Fibroblast of upper back skin (primary cell): ENCODE measurements at places on chromosomes 13 and 19.

- DNase-seq = no peak
These were observed 7.5 kb upstream of the NFIX start for GRCh38 chr19:12987781-12988180.

- no peak for DNase-seq
These were observed 67.6 kb downstream of the COL4A2 start for GRCh38 chr13:110374431-110375370.

- DNase-seq = peak; percentile 15
These were observed 1.5 kb downstream of the ILF3 start for GRCh38 chr19:10655457-10656312.

GRCh38 chr13:110774490-110774889 is 61.0 kb downstream of the ING1 start:
- no peak for DNase-seq

DNA sequence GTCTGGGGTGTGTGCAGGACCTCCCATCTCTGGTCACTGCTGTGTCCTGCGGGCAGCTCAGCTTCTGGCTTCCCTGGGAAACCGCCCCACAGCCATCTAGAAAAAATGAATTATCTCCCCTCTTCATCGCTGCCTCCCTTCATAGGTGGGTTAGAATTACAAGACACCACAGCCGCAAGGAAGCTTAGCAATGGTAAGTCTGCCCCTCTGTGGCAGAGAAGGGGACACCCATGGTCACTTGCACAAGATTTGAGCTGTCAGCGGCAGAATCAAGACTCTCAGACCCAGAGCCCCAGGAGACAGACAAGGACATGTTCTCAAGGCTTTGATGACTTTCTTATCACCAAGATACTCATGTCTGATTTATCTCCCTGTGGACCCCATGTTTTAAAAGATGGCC is 110.8 kb upstream of the PABPC3 start:
- DNase-seq = no peak

- DNase-seq = peak; percentile 85
These were observed 30.0 kb upstream of the KBTBD7 start for GRCh38 chr13:41224113-41225110.

DNA sequence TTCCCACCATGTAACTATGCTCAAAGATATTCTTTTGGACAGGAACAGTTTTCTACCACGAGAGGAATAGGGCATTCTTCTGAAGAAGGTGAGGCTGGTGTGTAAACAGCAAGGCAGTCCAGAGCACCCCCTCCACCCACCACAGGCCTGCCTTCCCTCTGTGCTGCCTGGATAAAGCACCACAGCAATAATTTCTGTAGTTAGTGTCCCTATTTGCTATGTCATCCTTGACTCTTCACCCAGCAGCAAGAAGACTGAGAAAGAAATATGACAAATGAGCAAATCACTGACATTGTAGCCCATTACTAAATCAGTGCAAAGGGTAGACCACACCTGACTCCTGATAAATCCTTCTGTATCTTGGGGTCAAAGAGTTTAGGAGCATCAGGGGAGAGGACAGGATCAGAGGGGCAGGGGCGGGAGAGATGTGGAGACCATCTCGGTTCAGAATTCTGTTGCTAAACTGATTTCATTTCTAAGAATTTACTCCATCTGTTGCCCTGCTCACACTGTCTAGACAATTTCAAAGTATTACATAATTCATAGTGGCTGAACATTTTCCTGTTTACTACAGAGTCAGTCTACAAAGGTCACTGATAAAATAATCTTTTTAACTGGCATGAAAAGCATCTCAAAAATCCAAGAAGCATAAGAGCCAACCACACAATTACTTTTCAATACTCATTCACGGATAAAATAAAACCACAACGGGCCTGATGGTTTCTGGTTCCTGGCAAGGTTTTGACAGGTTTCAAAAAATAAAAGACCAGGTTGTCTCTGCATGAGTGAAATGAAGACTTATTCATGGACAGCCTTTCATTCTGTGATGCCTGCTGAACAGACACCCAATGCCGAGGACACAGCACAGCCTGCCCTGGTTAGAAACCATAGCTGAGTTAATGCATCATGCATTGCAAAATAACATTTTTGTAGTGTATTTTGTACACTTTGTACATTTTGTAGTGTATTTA is 88.4 kb upstream of the IRS2 start:
- DNase-seq = peak; percentile 90

GRCh38 chr13:74173822-74174221 is 39.6 kb upstream of the KLF12 start:
- no peak for DNase-seq

- DNase-seq = peak; percentile 21
These were observed 9.8 kb upstream of the SERP2 start for GRCh38 chr13:44363631-44364344.

DNA sequence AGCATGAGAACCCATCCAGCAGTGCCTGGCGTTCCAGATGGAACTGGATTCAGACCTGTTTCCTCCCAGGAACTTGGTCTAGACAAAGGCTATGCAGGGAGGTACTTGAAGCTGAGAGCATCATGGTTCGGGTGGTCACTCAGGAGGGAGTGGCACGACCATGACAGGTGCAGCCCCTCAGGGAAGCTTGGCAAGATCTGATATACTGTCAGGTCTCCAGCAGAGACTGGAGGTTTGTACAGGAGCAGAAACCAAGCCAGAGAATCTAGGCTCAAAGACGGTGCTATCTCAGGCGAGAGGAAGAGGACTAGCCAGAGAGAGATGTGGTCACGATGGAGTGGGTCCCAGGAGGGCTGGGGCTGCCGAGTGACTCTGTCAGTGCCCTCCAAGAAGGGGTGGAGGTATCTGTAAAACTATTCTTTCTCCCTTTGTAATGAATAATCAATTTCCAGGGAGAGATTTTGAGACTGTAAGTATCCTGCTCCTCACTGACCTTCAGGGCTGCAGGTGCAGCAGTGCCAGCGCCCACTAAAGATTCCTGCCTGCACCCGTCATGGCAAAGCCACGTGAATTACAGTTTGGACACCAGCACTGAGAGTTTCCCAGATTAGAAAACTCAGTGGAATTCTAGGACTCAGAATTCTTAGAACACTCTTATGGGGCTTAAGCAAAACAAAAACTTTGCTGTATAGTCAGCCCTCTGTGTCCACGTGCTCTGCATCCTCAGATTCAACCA is 10.2 kb upstream of the DCUN1D2 start:
- no peak for DNase-seq

GRCh38 chr19:51123381-51123800 is 1.3 kb upstream of the SIGLEC9 start:
- DNase-seq = no peak

- no peak for DNase-seq
These were observed 79.6 kb downstream of the FGF14 start for GRCh38 chr13:102322211-102322610.

GRCh38 chr19:41844601-41845000 is at the start of gene LYPD4:
Gene LYPD4, minus strand, starts transcription at chr19:41844683. Its CDS starts 5,398 bp downstream, at chr19:41839285.
- no peak for DNase-seq

DNA sequence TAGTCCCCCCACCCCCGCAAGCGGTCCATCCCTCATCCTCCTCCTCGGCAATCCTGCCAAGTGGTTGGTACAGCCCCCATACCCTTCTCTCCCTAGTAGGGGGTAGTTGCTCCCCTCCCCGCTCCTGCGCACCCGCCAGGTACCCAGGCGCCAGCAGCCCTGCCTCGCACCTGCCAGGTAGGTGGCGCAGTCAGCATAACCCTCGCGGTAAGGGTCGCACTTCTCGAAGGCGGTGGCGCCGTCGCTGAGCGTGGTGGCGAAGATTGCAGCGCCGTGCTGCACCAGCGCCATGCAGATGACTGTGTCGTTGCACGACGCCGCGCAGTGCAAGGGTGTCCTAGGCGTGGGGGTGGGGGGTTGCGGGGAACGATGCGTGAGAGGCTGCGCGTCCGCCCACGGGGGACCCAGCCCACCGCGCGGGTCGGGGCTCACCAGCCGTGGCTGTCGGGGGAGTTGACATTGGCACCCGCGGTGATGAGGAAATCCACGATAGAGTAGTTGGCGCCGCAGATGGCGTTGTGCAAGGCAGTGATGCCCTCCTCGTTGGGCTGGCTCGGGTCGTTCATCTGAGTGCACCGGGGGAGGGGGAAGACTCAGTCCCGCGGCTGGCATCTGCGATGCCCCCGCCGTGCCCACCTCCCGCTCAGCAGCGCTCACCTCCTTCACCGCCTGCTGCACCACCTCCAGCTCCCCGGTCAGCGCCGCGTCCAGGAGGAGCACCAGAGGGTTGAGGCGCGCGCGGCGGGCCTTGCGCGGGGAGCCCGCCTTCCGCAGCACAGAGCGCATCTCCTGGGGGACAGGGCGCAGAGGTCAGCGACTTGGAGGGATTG is 15.2 kb upstream of the ERCC2 start:
- DNase-seq = no peak

DNA sequence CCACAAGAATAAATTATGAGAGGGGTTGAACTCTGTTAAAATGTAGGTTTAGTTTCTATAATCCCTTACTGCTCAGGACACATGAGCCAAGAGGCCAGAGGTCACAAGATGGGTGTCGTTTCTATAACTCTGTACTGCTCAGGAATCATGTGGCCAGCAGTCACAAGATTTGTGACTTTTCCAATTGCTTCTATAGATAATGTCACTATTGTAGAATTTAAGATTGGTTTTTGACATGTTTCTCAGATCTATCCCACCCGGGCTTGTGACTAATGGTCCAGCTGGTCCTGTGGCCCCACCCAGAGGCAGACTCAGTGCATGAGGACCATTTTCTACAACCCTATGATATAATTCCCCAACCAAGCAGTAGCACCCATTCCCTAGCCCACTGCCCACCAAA is 662.0 kb upstream of the KLF12 start:
- DNase-seq = no peak

GRCh38 chr13:100493418-100493817 is 95.2 kb downstream of the GGACT start:
- DNase-seq = peak; percentile 19

GRCh38 chr19:33064792-33065550 is at the start of gene RHPN2:
Gene RHPN2, minus strand, starts transcription at chr19:33064888. Its CDS starts 36 bp downstream, at chr19:33064852.
- DNase-seq = peak; percentile 67

- no peak for DNase-seq
These were observed 10.3 kb upstream of the EDNRB start for GRCh38 chr13:77928909-77929308.

DNA sequence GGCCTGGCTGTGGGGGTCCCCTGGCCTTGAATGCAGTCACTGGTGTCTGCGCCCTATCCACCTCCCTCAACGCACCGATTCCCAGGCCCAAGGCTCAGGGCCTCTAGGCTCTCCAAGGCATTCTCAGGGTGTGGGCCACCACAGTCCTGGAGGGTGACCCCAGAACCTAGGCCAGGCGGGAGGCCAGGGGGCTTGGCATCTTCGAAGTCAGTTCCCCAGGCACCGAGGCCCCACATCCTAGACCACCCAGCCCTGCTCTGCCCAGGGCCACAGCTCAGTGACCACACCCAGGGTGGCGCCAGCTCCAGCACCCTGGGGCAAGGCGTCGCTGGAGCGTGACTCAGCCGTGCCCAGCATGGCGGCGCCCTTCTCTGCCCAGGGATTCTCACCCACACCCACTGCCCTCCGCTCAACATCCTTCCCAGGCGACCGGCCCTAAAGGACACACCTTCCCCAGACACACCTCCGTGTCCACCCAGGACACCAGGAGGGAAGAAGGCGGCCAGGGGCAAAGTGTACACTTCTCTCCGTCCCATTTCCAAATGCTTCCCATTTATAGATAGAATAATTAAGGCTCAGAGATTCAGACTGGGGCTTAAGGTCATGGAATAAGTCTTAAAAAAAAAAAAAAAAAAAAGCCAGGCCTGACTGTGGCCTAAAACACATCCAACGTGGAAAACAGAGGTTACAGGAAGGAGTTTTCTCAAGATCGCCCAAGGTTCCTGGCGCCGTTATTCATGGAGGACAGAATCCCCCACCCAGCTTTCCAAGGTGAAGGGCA is 36.4 kb upstream of the NANOS3 start:
- DNase-seq = no peak

GRCh38 chr19:38705197-38706019 is 38.9 kb downstream of the CAPN12 start:
- DNase-seq = no peak

DNA sequence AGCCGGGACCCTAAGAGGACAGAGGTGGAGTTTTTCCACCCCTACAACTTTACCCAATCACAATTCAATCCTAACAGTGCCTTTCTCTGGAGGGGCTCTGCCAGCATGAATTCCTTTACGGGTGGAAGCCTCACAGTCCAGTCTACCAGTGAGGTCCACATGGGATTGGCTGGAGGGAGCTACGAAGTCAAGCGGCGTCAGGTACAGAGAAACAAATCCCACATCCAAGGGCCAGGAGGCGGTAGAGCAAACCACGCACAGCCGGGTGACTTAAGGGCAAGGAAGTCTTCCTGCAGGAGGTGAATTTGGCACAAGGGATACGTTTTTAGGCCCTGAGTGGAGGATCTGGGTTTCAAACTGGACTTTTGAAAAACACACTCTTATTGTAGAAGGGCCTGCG is 199.6 kb downstream of the UQCRFS1 start:
- no peak for DNase-seq

- no peak for DNase-seq
These were observed 575.1 kb downstream of the EFNB2 start for GRCh38 chr13:105960326-105960725.

DNA sequence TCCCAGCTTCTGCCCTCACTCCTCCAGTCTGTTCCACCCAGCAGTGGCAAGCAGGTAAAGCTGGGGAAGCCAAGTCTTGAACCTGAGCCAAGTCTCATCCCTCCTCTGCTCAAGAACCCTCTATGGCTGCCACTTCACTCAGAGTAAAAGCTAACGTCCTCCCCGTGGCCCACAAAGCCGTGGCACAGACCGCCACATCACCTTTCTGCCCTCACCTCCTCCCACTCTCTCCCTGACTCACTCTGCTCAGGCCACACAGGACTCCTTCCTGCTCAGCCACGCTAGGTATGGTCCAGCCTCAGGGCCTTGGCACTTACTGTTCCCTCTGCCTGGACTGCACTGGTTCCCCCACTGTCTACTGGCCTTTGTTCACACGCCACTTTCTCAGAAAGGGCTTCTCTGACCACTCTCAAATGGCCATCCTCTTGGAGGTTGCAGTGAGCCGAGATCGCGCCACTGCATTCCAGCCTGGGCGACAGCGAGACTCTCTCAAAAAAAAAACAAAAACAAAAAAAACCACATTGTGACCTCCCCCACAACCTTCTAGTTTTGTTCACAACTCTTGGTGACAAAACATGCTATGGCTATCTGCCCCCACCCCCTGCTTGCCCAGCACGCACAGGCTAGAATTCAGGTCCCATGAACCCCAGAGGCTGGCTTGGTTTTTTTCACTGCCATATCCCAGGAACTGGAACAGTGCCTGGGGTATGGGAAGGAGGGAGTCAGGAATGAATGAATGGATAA is 15.8 kb downstream of the NDUFB7 start:
- no peak for DNase-seq

DNA sequence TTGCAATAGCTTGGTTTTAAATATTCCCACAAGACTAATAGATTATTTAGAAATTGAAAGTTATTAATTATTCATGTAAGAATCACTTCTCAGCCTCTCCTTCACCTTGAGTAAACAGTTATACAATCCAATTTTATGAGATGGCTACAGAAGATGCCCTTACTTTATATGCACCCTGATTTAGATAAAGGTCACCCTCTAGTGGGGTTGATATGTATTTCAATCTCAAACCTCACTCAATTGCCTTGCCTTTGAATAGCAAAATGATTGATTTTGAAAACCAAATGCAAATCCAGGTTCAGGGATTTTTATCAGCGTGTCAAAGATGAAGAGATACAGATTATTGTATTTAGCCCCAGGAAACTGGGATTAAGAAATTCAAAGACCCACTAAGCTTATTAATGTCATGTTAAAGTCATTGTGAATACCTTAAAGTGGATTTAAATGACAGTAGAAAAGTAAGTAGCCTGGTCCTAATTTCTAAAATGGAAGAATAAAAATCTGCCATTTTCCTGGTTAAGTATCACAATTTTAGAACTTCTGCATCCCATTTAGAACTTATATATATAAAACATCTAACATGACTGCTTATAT is 305.1 kb downstream of the ITGBL1 start:
- DNase-seq = peak; percentile 55

GRCh38 chr19:18304208-18304457 is 18.7 kb downstream of the LSM4 start:
- DNase-seq = no peak
